ENCODE measurements at places on chromosomes 3 and 15.

GRCh38 chr3:180911876-180912303 lies 580 bp upstream of the FXR1 start:
- DNase-seq = no peak

GRCh38 chr15:99703603-99704443 lies 29.4 kb downstream of the LYSMD4 start:
- DNase-seq = peak; percentile 67

DNA sequence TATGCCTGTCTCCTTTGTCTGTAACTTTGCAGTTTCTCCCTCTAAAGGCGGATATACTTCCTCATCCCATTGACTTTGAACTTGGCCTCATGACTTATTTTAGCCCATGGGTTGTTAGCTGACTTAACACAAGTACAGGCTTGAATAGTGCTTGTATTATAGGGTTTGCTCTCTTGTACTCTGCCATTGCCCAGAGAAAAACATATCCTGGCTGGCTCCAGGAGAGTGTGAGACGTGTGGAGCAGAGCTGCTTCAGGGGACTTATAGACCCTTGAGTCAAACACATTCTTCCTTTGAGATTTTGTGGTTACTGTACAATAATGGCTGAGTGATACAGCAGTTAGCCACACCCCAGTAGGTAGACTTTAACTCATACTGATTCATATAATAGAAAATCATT lies 124.0 kb downstream of the RAP2B start:
- DNase-seq = no peak

DNA sequence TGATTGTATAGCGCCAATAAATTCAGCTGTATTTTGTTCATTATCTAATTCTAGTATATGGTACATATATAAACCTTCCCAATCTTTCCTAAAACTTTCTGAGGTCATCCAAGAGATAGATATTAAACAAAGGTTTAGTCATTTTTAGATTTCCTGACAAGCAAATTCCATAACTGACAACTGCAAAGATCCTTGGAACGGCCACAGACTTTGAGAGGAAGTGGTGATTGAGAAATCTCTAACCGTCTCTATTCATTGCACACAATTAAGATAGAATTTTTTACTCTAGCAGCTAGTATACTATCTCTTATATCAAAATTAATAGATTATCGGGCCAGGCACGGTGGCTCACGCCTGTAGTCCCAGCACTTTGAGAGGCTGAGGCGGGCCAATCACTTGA lies 4.7 kb downstream of the CSNK1G1 start:
- no peak for DNase-seq

DNA sequence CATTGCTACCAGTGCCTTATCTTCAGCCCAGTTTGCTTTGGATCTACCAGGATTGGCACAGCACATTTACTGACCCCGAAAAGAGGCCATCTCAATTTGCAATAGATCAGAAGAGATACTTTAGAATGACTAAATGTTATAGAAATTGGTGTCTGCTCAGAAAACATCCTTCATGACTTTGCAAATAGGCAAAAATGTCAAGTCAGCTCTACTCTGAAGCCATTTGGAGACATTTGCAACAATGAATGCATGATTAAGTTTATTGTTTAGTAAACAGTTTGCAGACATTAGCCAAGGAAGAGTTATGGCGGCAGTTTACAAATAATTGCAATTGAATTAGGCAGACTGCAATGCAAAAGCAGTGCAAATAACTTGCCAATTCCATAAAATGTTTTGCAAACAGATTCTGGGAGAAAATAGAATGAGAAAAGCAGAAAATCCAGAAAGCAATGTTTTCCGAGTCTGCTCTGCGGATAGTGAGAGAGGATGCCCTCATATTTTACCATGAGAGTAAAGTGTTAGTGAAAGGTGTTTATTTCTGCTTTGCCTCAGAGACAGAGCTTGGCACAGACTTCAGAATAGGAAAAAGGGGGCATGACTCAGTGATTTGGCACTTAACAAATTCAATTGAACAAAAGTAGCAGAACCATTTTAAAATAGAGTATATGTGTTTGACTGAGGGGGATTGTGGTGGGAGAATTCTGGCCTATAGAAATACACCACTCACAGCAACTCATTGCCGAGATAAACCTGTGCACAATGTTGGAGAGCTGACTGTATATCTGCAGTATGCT lies 334.9 kb upstream of the NR2F2 start:
- DNase-seq = no peak

DNA sequence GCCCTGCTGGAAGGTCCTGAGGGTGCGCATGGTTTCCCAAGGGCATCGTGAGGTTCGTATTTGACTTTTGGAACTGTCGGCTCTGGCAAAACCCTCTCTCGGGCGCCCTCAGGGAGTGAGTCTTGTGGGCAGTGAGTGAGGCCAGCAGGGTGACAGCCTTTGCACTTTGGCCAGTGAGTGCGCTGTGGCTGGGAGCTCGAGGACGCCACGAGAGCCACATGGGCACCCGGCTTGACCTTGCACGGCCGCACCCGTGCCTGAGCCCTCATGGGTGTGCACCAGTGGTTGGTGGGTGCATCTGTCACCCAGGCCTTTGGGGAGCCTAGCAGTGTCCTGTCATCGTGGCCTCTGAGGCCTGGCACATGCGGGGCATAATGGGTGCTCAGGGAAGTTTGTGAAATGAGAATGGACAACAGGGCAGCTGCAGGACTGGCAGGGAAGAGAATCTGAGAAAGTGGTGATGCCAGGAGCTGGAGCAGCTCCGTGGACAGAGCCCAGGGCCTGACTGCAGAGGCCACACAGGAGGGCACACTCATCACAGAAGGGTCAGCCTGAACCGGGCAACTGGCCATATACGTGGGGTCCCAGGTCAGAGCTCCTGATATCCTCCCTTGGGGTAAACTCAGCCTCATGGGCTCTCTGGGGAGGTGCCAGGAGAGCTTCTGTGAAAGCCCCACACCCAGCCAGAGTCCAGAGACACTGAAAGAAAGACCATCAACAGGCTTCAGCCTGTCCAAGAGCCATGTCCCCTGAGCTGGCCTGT lies 30.4 kb upstream of the SNRPA1 start:
- DNase-seq = no peak

GRCh38 chr3:153273217-153273616 lies 111.2 kb downstream of the RAP2B start:
- no peak for DNase-seq

DNA sequence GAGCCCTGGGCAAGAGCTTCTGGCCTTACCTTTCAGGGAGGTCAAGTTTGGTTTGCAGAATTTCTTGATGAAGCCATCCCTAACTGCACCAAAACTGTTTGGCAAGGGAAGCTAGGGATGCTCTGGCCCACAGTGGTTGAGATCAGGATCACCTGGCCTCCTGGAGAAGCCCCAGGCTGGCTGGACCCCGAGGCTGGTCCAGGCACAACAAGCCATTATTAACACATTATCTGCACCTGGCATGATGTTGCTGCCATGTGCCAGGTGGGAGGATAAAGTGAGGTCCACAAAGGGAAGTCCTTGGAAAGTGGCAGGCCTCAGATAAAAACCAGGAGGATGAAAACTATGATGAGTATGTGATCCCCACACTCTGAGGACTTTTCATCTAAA lies 35.9 kb upstream of the DUSP7 start:
- DNase-seq = no peak

GRCh38 chr3:95197661-95198060 lies 1134.8 kb downstream of the NSUN3 start:
- DNase-seq = no peak

DNA sequence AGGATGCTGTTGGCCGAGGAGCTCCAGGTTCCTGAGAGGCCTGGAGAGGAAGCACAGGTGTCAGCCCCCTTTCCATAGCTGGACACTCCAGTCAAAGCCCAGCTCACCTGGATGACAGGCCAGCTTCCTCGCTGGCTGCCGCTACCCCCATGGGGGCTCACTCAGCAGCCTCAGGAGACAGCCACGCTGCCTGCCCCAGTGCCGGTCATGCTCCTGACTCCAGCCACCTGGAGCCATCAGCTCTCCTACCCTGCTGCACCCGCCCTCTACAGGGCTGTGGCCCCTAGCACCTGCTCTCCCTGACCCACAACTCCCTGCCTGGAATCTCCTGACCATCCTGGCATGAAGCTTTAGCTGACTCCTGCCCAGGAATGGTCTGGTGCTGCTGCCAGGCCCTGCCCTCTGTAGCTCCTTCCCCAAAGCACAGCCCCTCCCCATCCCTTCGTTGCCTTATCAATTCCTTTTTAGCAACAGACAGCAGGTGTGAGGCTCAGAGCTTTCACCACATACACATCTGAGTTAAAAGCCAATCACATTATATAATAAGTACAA lies 94.2 kb downstream of the NUP210 start:
- no peak for DNase-seq

DNA sequence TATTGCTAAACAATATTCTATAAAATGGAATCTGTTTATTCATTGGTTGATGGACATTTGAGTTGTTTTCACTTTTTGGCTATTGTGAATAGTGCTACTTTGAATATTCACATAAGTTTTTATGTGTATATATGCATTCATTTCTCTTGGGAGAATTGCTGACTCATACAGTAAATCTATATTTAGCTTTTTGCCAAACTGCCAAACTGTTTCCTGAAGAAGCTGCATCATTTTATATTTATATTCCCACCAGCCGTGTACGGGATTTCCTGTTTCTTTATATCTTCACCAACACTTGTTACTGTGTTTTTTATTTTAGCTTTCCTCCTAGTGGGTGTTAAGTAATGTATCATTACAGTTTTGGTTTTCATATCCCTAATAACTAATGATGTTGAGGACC lies 12.5 kb upstream of the TCAIM start:
- no peak for DNase-seq

DNA sequence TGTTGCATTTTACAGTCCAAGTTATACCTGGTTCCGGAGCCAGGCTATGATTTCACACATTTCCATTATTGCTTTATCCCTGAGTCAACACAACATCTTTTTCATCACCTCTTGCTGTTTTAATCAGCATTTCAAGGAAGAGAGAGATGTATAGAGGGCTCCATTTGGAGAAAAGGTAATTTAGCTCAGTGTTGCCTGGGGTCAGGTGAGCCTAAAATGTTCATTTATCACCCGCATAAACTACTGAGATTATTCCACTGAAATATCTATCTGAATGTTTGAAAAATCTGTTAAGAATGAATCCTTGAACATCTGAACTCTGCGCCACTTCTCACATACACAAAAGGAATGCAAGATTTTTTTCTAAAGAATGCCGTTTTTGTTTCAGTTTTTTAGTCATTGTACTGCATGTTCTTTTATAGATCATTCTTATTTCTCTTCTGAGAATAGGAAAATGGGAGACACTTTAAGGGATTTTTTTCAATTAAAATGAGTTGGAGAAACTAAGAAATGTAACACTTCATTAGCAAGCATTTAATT lies 51.5 kb upstream of the AGTR1 start:
- DNase-seq = no peak

- DNase-seq = no peak
Measured at GRCh38 chr3:135756106-135756668, 209.3 kb upstream of the PPP2R3A start.

- DNase-seq = no peak
Measured at GRCh38 chr3:31442755-31443154, 90.0 kb upstream of the STT3B start.

DNA sequence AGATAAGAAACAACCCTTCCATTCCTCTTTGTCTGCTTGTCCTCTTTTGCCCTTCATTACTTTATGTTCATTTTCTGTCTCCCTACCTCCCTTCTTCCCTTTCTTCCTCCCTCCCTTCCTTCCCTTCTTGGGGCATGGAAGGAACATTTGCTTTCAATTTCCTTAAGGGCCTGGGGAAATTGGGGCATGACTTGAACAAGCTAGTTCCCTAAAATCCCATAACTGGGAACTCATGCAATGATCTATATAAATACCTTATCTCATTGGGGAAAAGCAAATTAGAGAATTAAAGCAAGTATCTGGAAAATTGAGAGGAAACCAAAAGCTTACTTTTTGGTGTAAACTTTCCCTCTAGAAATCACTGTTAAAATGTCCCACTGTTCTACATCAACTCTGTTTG lies 35.7 kb downstream of the BOC start:
- no peak for DNase-seq

GRCh38 chr3:148280623-148281242 lies 417.0 kb upstream of the AGTR1 start:
- DNase-seq = no peak

DNA sequence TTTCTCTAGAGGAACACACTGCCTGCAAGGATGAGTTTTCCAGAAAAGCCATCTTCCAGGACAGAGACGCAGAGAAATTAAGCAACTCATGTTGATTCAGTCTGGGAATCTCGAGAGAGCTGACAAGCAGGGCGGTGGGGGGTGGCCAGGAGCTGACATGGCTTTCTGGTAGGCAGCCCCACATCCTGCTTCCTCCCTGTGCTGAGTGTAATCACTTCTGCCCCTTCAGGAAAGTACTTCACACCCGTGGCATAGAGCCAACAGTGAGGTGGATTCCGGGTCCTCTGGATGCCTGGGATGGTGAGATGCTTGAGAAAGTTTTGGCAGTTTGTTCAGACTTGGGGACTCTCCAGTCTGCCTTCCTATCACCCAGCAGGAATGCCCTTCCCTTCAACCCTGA lies 221.1 kb downstream of the SLCO3A1 start:
- no peak for DNase-seq

- DNase-seq = no peak
Measured at GRCh38 chr3:170059447-170059846, 21.7 kb downstream of the GPR160 start.

GRCh38 chr15:56040081-56041035 lies 46.9 kb upstream of the NEDD4 start:
- DNase-seq = peak; percentile 8

DNA sequence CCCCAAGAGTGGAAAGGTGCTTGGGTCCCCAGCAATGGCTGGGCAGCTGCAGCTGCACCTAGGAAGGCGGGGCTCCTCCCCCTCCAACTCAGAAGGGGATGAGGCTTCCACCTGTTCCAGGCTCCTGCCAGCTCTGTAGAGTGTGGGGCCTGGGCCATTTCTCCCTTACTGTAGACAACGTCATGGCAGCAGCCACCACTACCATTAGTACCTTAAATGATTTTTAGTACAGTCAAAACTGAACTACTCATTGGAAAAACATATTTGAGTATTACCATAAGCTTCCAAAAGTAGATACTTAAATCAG lies 1274.2 kb upstream of the GBE1 start:
- no peak for DNase-seq

- no peak for DNase-seq
Measured at GRCh38 chr15:96209285-96209735, 121.2 kb upstream of the NR2F2 start.

DNA sequence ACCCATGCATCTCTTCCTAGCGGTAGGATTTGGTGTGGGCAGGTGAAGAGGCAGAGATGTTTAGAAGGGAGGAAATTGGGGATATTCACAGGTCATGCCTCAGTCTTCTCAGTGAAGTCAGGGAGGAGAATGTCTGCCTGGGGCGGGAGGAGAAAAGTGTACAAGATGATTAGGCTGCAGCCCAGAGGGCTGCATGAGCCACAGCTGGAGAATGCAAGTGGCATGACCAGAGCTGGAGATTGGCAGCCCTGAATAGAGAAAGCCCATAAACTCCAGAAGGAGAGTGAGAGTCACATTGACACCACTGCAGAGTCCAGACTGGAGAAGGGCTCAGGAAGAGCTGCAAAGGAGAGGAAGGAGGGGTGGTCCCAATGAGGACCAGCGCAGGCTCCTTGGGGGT lies 22.6 kb downstream of the PDHB start:
- no peak for DNase-seq

GRCh38 chr3:135598597-135598996 lies 366.9 kb upstream of the PPP2R3A start:
- DNase-seq = no peak
